ENCODE measurements at places on chromosomes 3 and 15. TPM values are rescaled to one million over a fixed set of nuclear protein-coding genes. Genes with fewer than 3 reads are reported as not detected.

Gene MGLL
- 18.7 TPM for total RNA-seq

Gene UNC13C
- not detected for total RNA-seq

Gene SLC2A2
- not detected for total RNA-seq

Gene PLSCR5
- not detected for total RNA-seq

Gene PPP2R3A
- 7.0 TPM for total RNA-seq

Gene GOLGA8T
- total RNA-seq = not detected

Gene IGSF11
- total RNA-seq = 0.12 TPM

Gene P2RY14
- total RNA-seq = not detected

Gene GABRR3
- total RNA-seq = not detected

Gene PARP16
- total RNA-seq = 1.7 TPM

Gene TMEM62
- 6.8 TPM for total RNA-seq

Gene QARS1
- total RNA-seq = 321 TPM

Gene DUOX2
- total RNA-seq = under 0.01 TPM

Gene RTP3
- not detected for total RNA-seq

Gene CCR3
- 0.94 TPM for total RNA-seq

Gene GOLGA6L7
- not detected for total RNA-seq

Gene TTLL13
- total RNA-seq = not detected

Gene IFT122
- 50.1 TPM for total RNA-seq

Gene TRIM42
- not detected for total RNA-seq

Gene LIPC
- total RNA-seq = 3.2 TPM

Gene PLD1
- total RNA-seq = 24.2 TPM

Gene CHRD
- 0.08 TPM for total RNA-seq

Data from smooth muscle cell of the coronary artery (primary cell).